ENCODE measurements at places on chromosomes 12 and 14. TPM values are rescaled to one million over a fixed set of nuclear protein-coding genes. Genes with fewer than 3 reads are reported as not detected.

Gene AREL1
- 22.1 TPM for total RNA-seq

GRCh38 chr12:62934799-62935674, at the start of gene PPM1H:
PPM1H (minus strand) TSS chr12:62935150; CDS start chr12:62934736, 414 bp downstream.
- peak; percentile 83 for DNase-seq

Gene ENDOU
- total RNA-seq: 0.38 TPM

GRCh38 chr14:19754172-19754571, 10.8 kb downstream of the OR4Q3 start:
- no peak for DNase-seq

DNA sequence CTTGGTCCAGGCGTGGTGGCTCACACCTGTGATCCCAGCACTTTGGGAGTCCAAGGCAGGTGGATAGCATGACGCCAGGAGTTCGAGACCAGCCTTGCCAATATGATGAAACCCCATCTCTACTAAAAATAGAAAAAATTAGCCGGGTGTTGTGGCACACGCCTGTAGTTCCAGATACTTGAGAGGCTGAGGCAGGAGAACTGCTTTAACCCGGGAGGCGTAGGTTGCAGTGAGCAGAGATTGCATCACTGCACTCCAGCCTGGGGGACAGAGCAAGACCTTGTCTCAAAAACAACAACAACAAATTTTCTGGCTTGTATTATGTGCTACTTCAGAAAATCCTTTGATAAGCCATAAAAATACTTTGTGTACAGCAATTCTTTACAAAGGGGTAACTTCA, 41.1 kb downstream of the LARP4 start:
- DNase-seq: no peak

DNA sequence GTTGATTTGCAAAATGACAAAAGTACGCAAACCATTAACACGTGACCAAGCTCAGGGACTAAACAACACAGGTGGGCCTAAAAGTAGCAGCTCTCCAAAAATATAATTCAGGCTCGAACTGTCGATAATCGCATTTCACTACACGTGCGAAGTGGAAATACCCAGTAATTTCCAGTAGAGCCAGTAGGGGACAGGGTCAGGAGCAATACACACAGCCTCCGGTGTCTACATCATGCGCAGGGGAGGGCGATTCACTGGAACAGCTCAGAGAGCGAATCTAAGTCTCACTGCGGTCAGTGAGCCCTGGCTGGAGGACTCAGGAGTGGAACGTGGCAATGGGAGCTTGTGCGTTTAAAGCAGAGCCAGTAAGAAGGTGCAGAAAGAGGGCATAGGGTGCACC, 40.4 kb downstream of the SETD3 start:
- DNase-seq: no peak
